ENCODE measurements at places on chromosomes 6 and 20.

DNA sequence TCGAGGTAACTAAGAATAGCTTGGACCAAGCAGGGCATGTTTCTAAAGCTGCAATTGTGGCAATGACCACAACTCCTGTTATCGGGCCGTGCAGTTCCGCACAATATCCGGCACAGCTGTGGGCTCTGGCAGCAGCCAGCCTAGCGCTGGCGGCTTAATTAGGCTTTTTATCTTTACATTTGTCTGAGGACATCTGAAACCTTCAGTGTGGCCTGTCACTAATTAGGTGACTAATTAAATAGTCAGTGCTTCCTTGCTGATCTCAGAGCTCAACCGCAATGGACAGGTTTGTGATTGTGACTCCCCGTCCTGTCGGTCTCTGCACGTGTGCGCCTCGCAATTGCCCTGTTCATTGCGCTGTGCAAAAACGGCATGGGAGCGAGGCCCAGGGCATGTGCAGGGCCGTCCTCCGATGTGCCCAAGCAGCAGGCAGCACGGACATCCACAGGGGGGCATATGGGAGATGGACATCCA lies 134.8 kb upstream of the INSM1 start:
- ATAC-seq = no peak

DNA sequence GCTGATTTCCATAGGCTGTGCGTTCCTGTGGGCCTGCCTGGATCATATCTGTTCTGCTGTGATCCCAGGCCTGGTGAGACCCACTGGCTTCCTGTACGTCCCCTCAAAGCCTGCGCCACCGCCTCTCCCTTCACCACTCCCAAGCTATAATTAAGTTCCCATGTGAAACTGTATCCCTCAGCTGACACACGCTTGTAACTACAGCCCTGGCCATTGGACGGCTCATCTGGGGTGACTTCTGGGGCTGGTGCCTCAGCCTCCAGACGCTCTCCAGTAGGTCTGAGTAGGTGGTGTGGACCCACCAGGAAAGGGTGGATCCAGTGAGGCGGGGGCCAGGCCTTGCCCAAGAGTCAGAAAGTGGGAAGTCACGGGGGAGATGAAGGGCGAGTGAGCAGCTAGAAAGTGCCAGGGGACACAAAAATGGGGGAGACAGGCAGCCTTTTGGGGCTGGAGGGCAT lies 21.0 kb downstream of the PPARD start:
- ATAC-seq = no peak

DNA sequence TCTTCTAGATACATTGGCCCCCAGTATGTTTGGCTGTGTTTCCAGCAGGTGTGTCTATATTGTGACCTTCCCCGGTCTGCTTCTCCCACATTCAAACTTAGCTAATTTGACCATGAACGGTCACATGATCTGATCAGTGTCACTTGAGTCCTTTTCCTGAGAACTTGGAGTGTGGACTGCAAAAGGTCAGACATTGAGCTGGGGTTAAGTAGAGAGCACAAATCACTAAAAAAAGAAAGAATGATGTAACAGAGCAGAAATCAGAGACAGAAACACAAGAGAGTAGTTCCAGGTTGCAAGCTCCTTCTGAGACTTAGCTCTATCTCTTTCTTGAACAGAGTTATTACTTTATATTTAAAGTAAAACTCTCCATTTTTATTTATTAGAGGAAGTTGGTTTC lies 733.9 kb downstream of the CBLN4 start:
- no peak for ATAC-seq

DNA sequence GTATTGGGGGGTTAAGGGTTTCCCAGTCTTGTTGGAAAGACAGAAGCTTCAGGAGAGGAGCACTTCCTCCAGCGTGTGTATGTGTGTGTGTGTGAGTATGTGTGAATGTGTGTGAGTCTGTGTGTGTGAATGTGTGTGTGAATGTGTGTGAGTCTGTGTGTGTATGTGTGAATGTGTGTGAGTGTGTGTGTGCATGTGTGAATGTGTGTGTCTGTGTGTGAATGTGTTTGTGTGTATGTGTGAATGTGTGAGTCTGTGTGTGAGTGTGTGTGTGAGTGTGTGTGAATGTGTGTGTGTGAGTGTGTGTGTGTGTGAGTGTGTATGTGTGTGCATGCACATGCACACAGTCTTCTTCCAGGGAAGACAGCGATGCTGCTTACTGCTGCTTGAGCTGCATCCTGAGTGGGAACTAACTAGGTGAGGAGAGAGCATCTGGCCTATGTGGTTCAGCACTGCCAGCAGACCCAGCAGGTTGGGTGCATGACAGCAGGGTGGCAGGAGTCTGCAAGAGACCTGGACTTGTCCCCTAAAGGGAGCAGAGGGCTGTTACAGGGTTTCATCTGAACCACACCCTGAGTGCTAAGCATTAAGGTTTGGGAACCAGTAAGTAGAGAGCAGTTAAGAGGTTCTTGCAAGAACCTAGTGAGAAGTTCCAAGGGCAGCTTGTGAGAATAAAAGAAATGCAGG lies 22.7 kb upstream of the CCND3 start:
- no peak for ATAC-seq

DNA sequence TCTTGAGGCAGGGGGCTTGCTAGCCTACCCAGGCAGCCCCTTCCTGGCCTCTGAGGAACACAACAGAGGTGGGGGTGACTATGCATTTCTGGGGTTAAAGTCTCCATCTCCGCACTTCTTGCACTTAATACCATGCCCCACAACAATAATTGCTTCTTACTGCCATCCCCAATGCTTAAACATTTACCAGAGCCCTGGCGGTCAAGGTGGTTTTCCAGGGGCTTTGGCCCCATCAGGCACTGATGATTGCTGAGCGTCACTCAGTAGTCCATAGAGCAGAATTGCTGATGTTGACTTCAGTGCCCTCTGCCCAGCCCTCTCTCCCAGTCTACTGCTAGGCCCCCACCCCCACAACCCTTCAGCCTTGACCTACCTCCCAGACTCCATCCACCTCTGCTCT lies 32.5 kb upstream of the KCNK5 start:
- no peak for ATAC-seq

Measured in activated T-helper 17 cell treated with anti-CD3 and anti-CD28 coated beads, Interleukin-2, amount 50 U/mL, for 72 hours (primary cell).